GM04503 (cell line): ENCODE measurements at places on chromosomes 7 and 10.

DNA sequence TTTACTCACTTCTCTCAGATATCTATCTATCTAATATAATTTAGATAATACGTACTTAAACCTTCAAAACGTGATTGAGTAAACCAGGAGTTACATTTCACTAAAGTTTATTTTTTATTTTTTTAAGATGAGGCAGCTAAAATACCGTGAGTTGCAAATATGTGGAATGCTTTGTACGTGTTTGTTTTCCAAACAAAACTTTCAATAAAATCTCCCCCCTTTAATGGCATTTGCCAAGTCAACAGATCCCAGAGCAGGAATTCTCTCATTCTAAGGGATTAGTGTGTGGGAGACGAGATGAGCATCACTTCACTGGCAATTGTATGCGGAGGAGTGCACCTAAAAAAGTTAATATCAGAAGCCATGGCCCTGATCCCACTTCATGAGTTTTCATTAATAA lies 53.7 kb upstream of the MAGI2 start:
- DNase-seq = no peak

- DNase-seq = no peak
Observed at GRCh38 chr7:151684408-151685175, 164.9 kb upstream of the RHEB start.

- no peak for DNase-seq
Observed at GRCh38 chr7:125061-125475, 67.3 kb upstream of the FAM20C start.

GRCh38 chr10:117373823-117374505 lies 1.3 kb downstream of the PDZD8 start:
- DNase-seq = no peak

DNA sequence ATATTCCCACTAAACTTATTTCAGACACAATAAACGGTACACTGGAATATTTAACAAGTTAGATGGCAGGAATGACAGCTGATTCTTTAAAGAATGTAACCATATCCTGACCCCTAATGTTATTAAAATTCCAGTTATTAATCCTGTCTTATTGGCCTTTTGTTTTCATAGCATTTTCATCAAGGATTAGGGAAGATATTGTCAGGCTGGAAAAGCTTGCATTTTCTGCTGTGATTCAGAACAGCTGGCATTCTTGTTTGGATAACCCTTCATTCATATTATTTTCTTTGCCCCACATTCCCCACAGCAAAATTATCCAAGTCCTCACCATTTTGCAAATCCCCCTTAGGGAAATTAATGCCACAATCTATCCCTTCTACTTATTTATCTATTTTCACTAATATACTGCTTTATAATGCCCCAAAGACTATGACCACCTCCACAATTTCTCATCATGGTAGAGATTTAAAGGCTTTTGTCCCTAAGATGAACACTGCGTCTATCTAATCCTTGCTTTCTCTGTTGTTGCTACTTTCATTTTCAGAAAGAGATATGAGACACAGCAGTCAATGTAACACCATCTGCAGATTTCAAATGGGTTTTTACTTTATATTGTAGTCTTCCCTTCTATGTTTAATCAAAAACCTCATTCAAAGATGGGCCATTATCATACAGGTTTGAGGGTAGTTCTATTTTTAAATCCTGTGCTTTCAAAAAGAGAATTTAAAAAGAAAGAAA lies 475.1 kb downstream of the PARD3 start:
- no peak for DNase-seq

- DNase-seq = no peak
Observed at GRCh38 chr10:78906734-78907390, 161.9 kb upstream of the ZMIZ1 start.

- no peak for DNase-seq
Observed at GRCh38 chr7:107122486-107122911, 46.3 kb upstream of the HBP1 start.

- no peak for DNase-seq
Observed at GRCh38 chr7:94410413-94411187, 15.9 kb downstream of the COL1A2 start.

GRCh38 chr10:62045765-62046521 lies 144.4 kb downstream of the ARID5B start:
- peak; percentile 88 for DNase-seq

- peak; percentile 50 for DNase-seq
Observed at GRCh38 chr7:20152511-20152910, 64.7 kb downstream of the MACC1 start.

- no peak for DNase-seq
Observed at GRCh38 chr7:106094780-106095179, 17.3 kb downstream of the SYPL1 start.

GRCh38 chr10:78259391-78259790 lies 225.7 kb downstream of the RPS24 start:
- DNase-seq = no peak

DNA sequence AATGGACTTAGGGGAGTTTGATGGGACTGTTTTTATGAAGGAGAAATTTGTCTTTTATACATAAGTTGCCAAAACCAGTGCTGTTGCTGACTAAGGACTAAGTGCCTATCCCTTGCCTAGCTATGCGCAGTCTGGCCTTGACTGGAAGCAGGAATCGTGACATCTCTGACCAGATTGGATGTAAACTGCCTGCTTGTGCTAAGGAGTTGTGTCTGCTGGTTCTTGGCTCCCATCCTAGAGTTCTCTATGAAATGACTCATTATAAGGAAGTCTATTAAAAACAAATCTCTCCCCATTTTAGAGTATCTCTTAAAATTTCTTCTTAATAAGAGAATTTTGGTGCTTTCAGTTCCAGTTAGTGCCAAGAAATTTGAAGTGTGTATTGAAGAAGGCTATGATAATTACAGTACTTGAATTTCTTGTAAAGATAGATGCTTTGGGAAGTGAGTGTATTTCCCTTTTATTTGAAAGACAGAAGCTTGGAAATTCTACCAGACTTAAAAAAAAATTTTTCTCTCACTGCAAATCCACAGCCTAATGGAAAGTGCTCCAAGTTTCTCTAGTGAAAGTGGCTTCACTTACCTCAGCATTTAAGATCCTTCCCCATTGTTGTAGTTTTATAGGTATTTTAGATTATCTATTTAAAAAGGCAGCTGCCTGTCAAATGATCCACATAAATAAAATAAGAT lies 77.6 kb downstream of the BICC1 start:
- DNase-seq = peak; percentile 90

DNA sequence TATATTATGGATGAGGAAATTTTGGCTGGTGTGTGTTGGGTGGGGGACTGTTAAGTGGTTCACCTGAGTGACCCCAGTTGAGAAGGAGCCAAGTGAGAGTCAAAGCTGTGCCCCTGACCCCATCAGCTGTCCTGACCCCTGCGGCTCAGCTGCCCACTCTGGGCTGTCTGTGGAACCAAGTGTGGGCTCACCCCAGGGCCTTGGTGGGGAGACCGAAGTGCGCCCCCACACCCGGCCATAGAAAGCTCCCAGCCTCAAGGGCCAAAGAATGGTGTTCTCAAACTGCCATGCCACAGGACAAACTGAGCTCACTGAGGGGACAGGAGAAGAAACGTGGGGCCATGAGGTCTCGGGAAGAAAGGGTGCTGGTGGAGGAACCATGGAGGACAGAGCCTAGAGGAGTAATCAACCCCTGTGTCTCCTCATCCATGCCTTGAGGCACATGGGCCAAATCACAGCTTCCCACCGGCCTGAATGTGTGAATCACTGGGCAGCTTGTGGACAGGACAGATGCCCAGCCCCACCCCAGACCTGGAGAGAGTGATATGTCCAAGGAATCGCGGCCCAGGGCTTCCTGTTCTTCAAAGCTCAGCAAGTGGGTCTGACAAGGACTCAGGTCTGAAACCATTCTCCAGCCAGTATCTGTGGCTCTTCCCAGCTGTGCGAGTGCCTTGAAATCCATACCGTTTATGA lies 86.2 kb upstream of the CACUL1 start:
- DNase-seq = no peak

- DNase-seq = no peak
Observed at GRCh38 chr10:88150339-88150738, 286.9 kb downstream of the PTEN start.

- no peak for DNase-seq
Observed at GRCh38 chr10:71694567-71694968, 25.0 kb downstream of the C10orf105 start.

GRCh38 chr10:133114251-133114650 lies 26.5 kb downstream of the ADGRA1 start:
- no peak for DNase-seq

DNA sequence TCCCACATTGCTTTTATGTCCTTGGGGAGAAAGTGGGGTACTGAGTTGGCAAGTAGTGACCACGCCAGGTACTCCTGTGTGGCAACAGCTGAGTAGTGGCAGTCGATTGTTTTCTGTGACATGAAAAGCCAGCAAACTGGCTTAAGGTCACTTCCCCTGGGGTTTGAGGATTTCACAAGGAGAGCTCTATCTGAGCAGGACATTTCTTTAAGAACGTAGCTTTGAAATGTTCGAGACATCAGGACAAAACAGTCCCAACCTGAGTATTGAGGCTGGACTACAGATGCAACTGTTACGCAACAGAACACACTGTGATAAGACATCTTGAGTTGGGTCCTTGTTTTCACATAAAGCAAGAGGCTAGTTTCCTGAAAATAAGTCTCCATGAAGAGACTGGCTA lies 146.7 kb upstream of the KLF14 start:
- no peak for DNase-seq

DNA sequence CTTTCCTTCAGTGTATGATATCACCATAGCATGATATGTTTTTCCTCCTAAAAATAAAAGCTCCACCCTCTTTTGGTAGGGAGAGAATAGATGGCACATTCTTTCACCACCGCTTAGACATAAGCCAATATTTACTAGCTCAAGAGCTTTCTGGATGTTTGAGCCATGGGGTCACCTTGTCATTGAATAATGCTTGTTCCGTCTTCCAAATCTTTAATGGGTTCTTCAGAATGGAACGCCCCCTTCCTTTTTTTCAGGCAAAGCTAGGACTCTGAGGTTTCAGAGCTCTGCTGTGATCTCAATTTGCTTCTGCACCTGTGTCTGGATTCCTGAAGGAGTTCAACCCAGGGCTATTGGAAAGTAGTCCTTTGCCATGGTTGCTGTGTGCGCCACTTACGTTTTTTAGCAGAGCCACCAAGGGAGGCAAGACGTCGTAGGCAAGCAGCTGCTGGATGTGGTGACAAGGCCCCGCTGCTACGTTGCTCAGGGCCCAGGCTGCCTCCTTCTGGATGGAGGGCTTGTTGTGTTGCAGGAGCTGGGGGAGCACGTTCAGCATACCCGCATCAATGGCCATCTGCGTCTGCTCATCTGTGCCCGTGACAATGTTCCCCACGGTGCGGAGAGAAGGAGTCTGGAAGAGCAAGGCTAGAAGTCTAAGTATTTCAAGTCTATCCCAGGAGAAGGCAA lies 23.2 kb downstream of the KPNA7 start:
- DNase-seq = no peak

DNA sequence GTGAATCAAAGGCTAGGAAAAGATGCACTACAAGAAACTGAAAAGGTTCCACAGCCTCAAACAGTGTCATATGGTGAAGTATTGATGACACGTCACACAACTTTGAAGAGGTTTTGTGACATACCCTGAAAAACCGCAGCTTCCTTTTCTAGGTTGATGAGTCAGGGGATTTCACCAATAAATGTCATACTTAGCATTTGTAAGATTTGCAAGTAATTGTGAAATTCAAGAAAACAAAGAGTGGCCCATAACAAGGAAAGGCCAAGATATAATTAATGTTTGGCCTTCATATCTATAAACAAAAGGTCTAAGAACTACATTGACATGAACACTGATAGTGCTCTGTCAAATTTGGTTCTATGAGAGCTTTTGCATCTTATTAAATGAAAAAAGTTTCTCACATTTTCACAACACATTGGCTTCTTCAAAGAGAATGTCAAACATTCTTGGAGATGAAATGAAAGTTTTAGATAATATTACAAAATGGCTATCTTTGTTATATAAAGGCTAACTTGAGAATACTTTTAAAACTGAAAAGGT lies 62.0 kb upstream of the NAMPT start:
- peak; percentile 87 for DNase-seq

- DNase-seq = no peak
Observed at GRCh38 chr10:121313119-121313875, 284.9 kb downstream of the FGFR2 start.

GRCh38 chr10:122068844-122069243 lies 79.9 kb downstream of the TACC2 start:
- DNase-seq = no peak

- DNase-seq = no peak
Observed at GRCh38 chr7:130996833-130997231, 262.8 kb upstream of the KLF14 start.

GRCh38 chr10:63700631-63701156 lies 179.5 kb downstream of the REEP3 start:
- no peak for DNase-seq

DNA sequence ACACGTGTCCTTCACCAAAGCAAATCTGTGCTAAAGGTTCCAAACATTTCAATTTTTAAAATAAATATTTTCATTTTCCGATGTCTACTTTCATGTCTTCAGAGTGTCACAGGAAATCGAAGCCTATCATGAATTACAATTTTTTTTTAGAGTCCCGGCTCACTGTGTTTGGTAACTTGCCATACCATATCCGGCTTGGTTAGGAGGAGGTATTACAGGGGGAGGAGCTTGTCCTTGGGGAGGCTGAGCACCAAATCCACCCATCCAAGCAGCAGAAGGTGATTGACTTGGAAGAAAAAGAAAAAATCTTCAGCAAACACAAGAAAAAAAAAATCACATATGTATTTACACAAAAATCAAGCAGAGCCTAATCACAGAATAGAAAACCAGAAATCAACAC lies 21.3 kb downstream of the TIAL1 start:
- DNase-seq = no peak

DNA sequence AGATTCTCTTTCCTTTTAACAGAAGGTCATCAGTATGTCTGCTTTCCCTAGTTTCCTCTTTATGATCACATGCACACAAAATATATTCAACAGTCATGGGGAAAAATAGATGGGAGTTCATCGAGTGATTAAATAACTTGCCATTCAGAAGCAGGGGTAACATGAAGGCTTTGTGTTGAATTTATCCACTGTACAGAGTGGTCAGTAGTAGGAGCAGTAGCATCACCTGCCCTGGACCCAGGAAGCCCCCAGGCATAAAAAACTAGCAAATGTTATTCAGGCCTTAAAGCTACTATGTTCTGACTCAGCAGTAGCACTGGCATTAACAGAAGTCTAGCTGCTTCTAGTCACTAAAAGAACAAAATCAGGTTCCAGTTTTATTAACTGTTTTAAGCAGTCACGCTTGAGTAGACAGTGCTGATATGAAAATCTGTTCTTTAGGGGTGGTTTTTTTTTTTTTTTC lies 31.4 kb upstream of the FAM133B start:
- no peak for DNase-seq

GRCh38 chr10:107692072-107692471 lies 527.6 kb upstream of the SORCS1 start:
- DNase-seq = no peak
